ENCODE measurements at places on chromosomes 6 and 20.

DNA sequence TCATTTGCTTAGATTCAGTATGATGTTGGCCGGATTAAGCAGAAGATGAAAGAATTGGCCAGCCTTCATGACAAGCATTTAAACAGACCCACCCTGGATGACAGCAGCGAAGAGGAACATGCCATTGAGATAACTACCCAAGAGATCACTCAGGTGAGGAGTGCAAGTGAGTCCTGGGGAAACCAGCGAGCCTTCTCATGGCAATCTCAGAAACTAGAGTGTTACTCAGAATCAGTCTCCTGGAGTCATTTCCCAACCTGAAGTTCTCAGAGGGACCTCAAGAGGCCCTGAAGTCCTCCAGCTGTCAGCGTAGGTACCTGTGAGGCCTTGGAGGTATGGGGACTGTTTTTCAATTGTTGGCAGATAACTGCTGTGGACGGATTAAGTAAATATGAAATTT is 16.9 kb downstream of the STX16 start:
- DNase-seq = no peak

- no peak for DNase-seq
These were observed 43.8 kb upstream of the LAMA4 start for GRCh38 chr6:112298021-112298745.

GRCh38 chr6:82963191-82963925 is 102.3 kb downstream of the UBE3D start:
- DNase-seq = no peak

- no peak for DNase-seq
These were observed 307.5 kb upstream of the SULF2 start for GRCh38 chr20:48092596-48093280.

GRCh38 chr20:7702141-7702540 is 238.1 kb downstream of the HAO1 start:
- DNase-seq = no peak

GRCh38 chr6:163347021-163347446 is 67.5 kb upstream of the QKI start:
- no peak for DNase-seq

DNA sequence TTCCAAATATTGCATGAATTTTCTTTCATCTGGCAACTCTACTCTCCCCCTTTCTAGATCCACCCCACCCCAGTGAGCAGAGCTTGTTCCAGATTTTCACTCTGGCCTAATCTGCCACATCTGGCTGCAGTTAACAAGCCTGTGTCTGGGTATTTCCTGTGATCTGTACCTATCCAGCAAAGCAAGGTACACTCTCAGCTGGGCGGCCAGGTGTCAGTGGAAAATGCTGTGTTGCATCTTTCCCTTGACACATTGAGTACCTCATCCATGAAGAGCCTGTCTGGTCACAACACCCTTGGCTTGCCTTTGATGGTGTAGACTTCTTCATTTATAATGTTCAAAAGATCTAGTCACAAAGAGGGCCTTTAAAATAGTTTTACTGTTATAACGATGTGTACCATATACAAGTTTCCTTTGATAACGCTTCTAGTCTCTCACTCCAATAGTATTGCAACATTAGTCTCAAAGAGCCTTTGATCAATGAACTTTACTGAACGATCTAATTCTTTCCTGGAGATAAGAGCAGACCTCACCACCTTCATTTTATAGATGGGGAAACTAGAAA is 6.0 kb upstream of the RNF182 start:
- no peak for DNase-seq

DNA sequence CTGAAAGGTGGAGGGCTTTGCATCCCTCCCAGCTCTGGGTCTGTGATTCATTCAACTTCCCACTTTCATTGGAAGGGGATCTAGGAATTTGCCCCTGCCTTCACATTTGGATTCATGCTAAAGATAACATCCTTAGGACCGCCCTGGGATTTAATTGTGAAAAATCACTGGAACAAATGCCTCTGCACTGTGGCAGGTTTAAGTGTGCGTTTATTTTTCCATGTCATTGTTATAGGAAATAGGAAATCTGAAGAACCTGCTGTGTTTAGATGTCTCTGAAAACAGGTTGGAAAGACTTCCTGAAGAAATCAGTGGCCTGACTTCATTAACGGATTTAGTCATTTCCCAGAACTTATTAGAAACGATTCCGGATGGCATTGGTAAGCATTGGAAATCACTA is 104.7 kb downstream of the LRRC1 start:
- DNase-seq = no peak

GRCh38 chr6:30163090-30163917 is at the start of gene TRIM15:
TRIM15 (plus strand) TSS chr6:30163546; CDS start chr6:30163685, 139 bp downstream.
- DNase-seq = no peak

GRCh38 chr20:61953037-61954021 is 112.4 kb downstream of the TAF4 start:
- no peak for DNase-seq

- DNase-seq = no peak
These were observed 1.8 kb downstream of the MDGA1 start for GRCh38 chr6:37695857-37696219.

DNA sequence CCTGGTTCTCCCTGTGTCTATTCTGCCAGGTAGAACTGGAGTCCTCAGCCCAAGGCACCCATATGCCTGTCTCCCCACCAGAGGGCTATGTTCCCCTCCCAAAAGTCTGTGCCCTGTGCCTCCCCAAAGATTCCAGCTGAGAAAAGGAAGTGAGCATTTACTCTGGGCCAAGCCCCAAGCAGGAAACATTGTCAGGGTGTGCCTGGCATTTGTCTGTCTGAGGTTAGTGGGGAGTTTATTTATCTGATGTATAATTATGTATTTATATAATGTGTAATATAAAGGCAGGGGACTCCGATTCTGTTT is 5.6 kb downstream of the GDF5 start:
- no peak for DNase-seq

DNA sequence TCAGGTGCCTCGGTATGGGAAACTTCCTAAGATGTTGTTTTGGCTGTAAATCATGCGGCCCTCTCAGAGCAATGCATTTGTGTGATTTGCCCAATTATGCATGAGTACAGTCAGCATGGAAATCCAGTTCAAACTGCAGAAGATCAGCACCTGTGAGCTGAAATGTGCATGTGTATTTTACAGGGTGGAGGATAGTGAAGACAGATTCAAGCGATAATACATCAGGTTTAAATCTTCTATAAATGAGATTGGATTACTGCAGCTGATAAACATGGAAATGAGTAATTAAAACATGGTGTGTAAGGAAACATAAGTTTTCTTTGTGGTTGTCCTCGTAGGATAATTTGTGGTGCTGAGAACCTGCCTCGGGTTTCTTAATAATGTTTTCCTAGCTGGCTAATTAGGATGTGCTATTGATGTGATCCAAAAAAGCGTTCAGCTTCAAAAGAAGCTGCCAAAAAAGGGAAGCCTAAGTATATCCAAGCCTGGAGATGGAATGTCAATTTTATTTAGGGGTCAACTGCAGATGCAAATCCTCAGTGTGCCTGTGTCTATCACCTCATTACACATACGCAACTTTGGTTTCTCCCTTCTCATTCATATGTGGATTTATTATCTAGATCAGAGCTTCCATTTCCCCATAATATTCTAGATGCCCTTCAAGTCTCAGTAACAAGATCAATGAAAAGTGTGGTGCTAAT is 117.1 kb upstream of the CCDC28A start:
- DNase-seq = no peak

- no peak for DNase-seq
These were observed 29.3 kb downstream of the GCM1 start for GRCh38 chr6:53119349-53119748.

GRCh38 chr6:73491377-73491776 is 29.5 kb downstream of the EEF1A1 start:
- DNase-seq = no peak

DNA sequence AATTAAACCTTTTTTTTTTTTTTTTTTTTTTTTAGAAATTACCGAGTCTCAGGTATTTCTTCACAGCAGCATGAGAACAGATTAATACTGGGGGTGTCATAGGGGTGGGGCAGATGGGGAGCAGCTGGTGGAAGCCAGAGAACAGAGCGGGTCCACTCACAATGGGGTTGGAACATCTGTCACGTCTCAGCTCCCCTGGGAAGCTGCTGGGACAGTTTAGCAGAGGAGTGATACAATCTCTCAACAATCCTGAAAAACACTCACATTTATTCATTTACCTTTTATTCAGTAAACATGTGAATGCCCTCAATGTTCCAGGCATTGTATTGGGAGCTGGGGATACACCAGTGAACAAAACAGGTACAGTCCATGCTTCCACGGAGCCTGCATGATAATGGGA is 162.2 kb downstream of the SMOC2 start:
- no peak for DNase-seq

DNA sequence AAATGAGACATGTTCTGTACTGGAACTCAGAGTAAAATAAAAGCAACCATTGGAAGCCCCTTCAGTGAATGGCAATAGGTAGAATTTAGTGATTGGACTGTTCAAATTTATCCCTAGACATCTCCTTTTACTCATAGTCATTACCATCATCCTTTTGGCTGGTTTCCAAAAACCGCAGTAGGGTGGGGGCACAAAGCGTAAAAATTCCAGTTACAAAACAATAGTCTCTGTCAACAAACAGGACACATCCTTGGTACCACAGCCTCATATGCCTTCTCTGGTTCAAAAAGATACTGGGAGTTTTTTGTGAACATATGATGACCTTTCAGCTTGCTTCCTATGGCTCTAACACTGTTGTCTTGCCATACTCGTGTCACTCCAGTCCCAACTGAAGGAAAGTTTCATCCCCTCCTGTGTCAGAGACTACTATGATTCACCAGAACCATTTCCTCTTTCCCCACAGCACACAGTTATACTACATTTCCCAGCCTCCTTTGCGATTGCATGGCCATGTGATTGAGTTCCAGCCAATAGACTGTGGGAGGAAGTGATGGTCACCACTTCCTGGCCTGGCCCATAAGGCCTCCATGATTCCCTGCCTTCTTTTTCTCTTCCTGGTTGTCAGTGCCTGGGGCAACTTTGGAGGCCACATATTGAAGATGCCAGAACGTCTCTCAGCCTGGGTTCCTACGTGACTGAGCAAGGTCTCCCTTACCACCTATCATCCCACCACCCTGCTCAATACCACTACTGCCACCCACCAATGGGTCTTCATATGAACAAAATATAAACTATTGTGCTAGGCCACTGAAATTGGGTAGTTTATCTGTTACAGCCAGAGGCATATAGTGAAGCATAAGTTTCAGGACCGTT is 162.4 kb downstream of the ID4 start:
- no peak for DNase-seq

GRCh38 chr6:15387118-15387517 is 141.2 kb downstream of the JARID2 start:
- DNase-seq = no peak

DNA sequence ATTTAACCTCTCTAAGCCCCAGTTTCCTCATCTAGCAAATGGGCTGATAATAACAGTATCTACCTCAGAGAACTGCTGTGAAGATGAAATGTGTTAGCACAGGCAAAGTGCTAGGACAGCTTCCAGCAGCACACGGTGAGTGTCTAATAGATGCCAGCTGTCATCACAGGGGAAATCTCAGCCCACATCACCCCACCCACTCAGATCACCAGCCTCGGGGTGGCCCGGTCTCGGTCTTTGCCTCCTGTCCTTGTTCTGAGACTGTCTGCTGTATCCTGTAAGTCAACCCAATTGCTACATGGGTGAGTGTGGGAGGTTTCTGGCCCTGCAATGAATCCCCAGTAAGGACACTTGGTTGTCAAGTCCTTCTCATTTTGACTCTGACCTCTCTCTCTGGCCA is 99.5 kb upstream of the ZNFX1 start:
- no peak for DNase-seq

GRCh38 chr20:57450419-57450818 is 59.2 kb downstream of the RBM38 start:
- no peak for DNase-seq

DNA sequence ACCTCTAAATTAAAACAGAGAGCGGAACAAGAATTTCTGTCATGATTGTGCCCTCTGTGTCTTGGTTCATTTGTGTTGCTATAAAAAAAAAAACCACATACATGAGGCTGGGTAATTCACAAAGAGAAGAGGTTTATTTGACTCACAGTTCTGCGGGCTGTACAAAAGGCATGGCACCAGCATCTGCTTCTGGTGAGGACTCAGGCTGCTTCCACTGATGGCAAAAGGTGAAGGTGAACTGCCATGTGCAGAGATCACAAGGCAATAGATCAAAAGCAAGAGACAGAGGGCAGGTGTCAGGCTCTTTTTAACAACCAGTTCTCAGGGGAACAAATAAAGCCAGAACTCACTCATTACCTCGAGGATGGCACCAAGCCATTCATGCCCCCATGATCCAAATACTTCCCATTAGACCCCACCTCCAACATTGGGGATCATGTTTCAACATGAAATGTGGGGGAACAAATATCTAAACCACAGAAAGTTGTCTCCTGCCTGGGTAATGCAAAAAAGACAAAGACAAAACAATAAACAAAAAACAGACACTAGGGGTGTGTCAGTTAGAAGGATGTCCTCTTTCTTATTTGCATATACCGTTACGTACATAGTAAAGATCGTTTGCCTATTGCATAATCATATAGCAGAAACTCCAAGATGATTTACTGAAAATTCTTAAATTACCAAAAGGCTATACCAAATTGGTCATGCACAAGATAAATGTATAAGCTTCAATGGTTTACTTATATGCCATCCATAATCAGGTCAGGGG is 17.0 kb downstream of the SERPINB9 start:
- DNase-seq = no peak

GRCh38 chr6:25407431-25407830 is 128.3 kb downstream of the CARMIL1 start:
- no peak for DNase-seq

GRCh38 chr6:159505140-159505922 is 187.7 kb downstream of the SOD2 start:
- DNase-seq = no peak

- DNase-seq = no peak
These were observed 40.2 kb upstream of the INSM1 start for GRCh38 chr20:20327746-20328145.

- DNase-seq = no peak
These were observed 1.7 kb downstream of the PHF10 start for GRCh38 chr6:169722362-169723199.

- no peak for DNase-seq
These were observed 556 bp downstream of the PANK2 start for GRCh38 chr20:3889489-3890397.

- DNase-seq = no peak
These were observed 645.0 kb downstream of the PHF3 start for GRCh38 chr6:64280569-64280968.

DNA sequence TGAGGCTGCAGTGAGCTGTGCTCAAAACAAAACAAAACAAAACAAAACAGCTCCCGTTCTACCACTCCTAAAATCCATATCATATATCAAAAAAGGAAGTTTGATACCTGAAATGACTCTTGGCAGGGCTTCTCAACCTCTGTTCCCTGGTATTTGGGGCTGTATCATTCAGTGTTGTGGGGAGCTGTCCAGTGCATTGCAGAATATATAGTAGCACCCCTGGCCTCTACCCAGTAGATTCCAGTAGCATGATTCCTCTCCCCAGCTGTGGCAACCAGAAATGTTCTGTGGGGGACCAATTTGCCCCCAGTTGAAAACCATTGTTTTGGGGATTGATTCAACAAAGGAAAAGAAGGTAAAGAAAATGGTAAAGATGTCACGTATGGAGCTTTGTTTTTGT is 238.9 kb downstream of the PRL start:
- no peak for DNase-seq
